ENCODE measurements at places on chromosomes 13 and 19.

GRCh38 chr19:20926796-20927195 is 3.7 kb downstream of the ZNF85 start:
- no peak for DNase-seq

DNA sequence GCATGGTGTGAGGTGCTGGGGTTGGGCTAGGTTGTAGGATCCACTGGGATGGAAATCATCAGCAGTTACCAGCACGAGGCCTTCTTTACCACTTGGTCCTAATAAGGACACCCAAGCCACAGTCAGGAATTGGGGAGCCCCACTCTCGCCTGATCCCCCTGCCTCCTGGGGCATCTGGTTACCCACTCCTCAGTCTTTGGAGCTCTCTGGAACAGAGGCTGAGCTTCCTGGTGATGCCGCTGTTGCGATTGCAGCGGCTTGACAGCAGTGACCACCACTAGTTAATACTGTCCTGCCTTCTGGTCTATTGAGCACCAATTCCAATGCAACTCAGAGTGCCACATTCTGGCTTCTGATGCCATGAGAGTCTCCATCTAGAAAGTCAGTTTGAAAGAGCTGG is 13.5 kb downstream of the TMEM272 start:
- DNase-seq: no peak

GRCh38 chr13:39985071-39985470 is 329.6 kb downstream of the COG6 start:
- DNase-seq: no peak

- DNase-seq: no peak
Observed at GRCh38 chr19:13076320-13076719, 26.3 kb downstream of the LYL1 start.

DNA sequence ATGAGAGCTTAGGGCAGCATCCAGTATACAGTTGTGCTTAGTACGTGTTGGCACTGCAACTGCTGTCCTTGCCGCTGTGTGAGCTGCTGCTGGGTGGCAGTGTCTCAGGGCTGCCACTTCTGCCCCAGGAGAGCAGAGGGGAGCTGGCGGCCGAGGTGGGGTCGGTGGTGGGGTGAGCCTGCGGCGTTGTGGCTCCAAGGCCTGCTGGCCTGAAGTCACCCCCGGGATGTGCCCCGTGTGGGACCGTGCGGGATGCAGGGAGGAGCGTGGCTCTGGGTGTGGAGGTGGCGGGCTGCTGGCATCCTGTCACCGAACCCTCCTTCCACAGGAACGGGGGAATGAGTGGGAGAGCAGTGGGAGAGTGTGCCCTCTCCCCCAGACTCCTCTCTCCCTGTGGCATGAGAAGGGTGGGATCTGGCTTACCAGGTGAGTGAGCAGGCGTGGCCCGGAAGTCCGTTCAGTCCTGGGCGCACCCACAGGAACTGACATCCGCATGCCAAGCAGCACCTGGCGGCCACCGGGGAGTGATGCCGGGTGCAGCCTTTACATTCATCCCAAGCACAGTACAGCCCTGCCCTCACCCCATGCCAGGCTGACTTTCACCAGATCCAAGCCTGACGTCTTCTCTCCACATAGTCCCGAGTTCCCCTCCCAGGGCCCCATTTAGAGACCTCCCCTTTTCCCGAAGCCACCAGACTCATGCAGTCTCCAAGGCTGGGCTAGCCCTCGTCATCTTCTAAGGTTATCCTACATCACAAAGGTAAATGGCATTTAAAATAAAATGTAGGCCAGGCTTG is 26.6 kb downstream of the MCF2L start:
- DNase-seq: peak; percentile 14

DNA sequence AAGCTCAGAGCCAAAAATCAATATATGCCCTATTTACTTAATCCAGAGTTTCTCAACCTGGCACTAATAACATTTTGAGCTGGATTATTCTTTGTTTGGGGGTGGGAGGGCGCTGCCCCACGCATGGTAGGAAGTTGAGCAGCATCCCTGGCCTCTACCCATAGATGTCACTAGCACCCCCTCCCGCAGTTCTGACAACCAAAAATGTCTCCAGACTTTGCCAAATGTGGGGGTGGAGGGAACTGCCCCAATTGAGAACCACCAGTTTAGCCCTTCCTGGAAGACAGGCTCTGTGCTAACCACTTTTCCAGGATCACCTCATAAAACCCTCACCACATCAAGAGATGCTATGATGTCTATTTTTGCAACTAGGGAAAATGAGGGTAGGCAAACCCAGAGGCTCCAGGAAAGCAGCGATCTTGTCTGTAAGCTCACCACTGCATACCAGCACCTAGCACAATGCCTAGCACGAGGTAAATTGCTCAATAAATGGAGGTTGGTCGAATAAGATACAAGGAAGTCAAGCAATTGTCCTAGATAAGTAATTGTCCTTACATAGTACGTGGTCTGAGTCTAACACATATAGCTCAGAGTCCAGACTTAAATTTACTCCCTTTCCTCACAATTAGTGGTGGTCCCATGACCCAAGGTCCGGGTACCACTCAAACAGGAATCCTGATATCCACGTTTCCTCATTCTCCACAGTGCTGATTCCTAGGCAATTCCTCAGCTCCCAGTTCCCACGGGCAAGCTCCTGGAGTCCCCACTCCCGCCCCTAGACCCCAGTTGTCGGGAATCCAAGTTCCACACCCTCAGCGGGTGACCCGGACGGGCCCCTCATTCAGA is 892 bp downstream of the TRIR start:
- DNase-seq: no peak

DNA sequence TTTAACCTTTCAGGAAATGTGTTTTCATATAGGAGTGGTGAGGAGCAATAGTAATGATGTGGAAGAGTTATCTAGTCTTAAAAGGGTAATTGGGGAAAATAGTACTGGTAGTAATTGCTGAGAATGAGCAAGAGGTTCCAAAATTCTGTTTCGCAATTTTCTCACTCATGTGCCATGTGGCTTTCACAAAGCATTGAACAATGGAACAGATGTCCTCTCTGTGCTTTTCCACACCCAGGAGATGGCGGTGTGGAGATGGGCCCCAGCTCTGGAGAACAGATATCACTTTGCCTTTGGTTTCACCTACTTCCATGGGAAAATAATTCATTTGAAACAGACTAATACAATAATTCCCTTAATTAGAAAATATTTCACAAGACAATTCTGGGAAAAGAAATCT is 170.0 kb upstream of the SLC10A2 start:
- DNase-seq: no peak

DNA sequence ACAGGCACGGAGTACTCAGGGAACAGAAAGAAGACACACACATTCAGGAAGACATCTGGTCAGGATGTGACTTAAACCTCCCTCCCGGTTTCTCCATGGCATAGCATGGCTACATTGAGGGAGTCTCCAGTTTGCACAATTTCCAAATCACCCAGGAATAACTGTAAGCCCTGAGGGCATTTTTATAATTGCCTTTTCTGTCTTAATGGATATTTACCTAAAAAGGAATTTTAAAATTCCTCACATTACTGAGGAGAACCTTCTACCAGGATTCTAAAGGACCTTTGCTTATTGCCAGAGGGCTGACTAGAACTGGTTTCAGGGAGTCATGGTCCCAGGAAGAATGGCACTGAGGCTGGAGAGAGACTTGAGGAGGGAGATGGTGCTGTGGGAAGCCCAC is 21.4 kb downstream of the PEG3 start:
- no peak for DNase-seq

DNA sequence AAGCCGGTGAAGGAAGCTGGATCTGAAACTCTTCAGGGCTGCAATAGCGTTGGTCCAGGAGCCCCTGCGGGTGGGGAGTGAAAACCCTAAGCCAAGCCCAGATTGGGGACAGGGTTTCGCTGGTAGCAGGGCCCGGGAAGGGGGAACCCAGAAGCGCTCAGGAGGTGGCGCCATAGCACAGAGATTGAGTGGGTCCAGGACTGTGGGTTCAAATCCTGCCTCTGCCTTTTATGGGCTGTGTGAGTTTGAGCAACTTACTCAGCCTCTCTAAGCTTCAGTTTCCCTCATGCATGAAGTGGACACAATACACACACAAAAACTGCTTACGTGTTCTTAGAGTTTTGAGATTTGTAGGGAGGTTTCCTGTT is 8.3 kb upstream of the SYCN start:
- no peak for DNase-seq

GRCh38 chr13:78084401-78084800 is 165.8 kb upstream of the EDNRB start:
- DNase-seq: no peak

GRCh38 chr19:46413262-46414031 is at the start of gene CCDC8:
CCDC8 (minus strand) TSS chr19:46413564; CDS start chr19:46412810, 754 bp downstream.
- DNase-seq: peak; percentile 91

DNA sequence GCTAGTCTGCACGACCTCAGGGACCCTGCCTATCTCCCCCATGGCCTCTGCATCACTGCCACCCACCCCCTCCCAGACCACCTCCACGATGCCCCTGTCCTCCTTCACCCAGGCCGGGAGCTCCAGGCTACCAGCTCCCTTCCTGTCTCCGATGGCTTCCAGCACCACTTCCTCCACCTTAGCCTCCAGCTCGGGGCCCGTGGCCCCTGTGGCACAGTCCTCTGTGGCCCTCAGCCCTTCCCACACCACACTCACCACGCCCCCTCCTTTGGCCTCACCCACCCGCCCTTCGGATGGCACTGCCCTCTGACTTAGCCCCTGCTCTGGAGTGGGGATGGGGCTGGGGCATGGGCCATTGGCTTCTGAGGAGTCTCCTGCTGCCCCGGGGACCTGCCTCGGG is 7.2 kb downstream of the PALM3 start:
- DNase-seq: no peak

- DNase-seq: peak; percentile 92
Observed at GRCh38 chr19:49676136-49676783, 811 bp upstream of the PRMT1 start.

- DNase-seq: peak; percentile 86
Observed at GRCh38 chr13:30421093-30422053, 920 bp upstream of the UBE2L5 start.

- DNase-seq: peak; percentile 48
Observed at GRCh38 chr19:34365463-34366401, 736 bp downstream of the GPI start.

- no peak for DNase-seq
Observed at GRCh38 chr19:21970466-21970865, 40.3 kb downstream of the ZNF208 start.

DNA sequence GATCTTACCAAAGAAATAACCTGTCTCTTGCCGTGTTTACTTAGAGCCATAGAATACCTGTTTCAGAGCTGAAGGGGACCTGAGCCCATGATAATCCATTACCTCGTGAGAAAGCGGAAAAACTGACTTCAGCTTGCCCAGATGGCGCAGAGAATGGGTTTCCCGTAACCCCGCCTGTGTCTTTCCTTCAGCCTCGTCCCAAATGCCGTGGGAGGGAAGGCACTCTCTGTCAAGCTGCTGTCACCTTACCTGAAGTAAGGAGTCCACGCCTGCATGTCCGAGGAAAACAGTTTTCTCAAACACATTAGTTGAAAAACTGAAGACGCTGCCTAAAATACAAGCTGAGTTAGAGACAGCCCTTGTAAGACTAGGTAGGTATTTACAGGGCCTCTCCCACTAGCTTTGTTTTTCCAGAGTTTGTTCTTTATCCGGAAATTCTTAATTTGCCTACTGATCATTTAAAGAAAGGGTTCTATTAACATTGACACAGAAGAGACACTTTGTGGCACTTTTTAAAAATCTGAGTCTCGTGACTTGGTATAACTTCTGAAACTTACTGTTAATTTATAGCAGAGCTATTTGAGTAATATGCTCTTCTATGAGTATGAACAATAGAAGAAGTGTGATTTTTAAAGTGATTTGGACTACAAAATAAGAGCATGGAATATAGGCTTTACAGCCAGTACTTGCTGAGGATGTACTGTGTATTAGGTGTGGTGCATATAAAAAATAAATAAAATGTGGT is 1.3 kb upstream of the INTS6 start:
- DNase-seq: peak; percentile 29

GRCh38 chr13:36875431-36875830 is 44.6 kb downstream of the SMAD9 start:
- no peak for DNase-seq

GRCh38 chr19:19578252-19578651 is 40.2 kb downstream of the CILP2 start:
- no peak for DNase-seq

DNA sequence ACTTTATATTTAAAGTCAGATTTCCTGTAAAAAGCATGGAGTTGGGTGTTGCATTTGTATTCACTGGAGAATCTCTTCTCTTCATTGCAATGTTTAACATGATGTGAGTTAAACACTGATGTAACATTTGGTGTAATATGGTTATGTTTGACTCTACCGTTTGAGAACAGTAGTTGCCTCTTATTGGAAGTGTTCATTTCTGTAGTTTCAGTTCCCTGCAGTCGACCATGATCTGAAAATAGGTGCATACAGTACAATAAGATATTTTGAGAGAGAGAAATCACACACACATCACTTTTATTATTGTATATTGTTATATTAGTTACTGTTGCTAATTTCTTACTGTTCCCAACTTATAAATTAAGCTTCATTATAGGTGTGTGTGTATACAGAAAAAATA is 105.2 kb upstream of the SPACA7 start:
- no peak for DNase-seq

GRCh38 chr13:113612607-113613006 is 28.1 kb downstream of the TFDP1 start:
- no peak for DNase-seq

GRCh38 chr13:103615771-103616170 is 549.6 kb upstream of the SLC10A2 start:
- DNase-seq: no peak

DNA sequence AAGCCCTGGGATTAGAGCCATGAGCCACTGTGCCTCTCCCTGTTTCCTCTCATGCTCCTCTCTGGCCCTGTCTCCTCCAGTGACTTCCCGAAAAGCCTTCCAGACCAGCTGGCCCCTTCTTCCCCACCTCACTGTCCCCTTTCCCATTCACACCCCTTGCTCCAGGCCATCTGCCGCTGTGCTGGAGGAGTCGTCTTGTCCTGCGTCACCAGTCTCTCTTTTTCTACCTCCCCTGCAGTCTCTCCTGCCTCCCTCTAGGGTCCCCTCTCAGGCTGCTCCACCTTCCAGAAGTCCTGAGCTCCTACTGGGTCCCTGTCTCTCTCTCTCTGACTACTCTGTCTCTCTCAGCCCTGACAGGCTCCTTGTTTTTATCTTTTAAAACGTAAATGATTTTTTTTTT is 5.3 kb upstream of the FFAR1 start:
- no peak for DNase-seq

DNA sequence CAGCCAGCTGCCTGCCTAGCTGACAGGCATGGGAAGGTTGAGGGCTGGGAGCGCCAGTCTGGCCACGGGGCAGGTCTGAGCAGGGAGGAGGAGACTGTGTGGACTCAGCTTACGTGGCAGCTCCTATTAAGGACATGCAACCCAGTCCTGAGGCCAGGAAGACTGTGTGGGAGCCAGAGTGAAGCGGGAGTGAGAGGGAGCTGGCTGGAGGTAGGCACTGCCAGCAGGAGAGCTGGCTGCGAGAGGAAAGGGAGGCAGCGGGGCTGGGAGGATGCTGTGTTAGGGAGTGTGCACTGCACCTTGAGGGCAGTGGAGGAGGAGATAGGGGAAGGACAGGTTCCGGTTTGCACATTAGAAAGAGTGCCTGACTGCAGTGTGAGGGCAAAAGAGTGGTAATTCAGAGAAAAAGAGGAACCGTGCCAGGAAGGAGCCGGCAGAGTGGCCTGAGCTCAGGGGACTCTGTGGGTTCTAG is 99.2 kb downstream of the SLC7A1 start:
- DNase-seq: peak; percentile 59

GRCh38 chr13:110706570-110707372 is 855 bp upstream of the CARS2 start:
- no peak for DNase-seq
